Stimulated activated CD8-positive, alpha-beta memory T cell treated with anti-CD3 and anti-CD28 coated beads, Interleukin-7, amount 100 ng/mL, for 24 hours (primary cell): ENCODE measurements at places on chromosomes 2 and 18.

DNA sequence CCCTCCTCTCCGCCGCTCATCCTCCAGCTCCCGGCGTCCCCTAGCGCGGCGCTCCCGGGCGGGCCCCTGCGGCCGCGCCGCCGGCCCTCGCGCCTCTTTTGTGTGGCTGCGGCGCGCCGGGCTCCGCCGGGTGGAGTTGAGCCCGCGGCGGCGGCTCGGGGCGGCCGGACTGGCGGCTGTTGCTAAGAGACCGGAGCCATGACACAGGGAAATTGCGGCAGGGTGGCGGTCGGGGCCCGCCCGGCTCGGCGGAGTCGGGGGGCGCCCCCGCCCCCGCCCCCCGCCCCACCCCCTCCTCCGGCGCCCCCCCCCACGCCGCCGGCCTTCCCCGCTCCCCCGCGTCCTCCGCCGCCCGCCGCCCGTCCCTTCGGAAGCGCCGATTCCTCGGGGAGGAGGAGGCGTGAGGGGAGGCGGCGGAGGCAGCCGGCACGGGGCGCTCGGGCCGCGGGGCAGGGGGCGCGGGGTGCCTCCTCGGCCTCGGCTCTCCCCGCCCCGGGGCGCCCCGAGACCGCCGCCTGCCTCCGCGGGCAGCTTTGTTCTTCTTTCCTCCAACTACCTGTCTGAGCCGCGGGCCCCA, at the start of gene TMEM200C:
TSS of gene TMEM200C (minus strand) at position 224 of the 577 bp plus-strand sequence. CDS start 3,459 bp downstream, outside the sequence.
- DNase-seq: no peak

GRCh38 chr18:74950479-74950878, 258.5 kb downstream of the PTGR3 start:
- DNase-seq: no peak

DNA sequence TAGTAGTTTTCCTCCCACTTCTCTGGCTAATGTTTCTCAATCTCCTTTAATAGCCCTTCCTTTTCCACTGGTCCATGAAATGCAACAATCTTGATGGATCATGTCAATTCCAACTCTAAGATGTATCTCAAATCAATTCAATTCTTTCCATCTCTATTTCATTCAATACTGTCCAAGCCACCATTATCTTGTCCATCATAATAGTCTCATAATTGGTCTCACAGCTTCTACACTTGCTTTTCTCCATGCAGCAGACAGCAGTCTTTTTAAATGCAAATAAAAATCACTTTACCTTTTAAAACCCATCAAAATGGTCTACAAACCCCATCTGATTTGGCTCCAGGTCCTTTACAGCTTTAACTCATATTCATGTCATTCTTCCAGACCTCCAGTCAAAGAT, 226.6 kb downstream of the EPHA4 start:
- DNase-seq: no peak

- DNase-seq: no peak
These were observed 406.0 kb downstream of the TGIF1 start for GRCh38 chr18:3855966-3856365.

- DNase-seq: no peak
These were observed 136.4 kb downstream of the LRP2 start for GRCh38 chr2:169225906-169226305.

DNA sequence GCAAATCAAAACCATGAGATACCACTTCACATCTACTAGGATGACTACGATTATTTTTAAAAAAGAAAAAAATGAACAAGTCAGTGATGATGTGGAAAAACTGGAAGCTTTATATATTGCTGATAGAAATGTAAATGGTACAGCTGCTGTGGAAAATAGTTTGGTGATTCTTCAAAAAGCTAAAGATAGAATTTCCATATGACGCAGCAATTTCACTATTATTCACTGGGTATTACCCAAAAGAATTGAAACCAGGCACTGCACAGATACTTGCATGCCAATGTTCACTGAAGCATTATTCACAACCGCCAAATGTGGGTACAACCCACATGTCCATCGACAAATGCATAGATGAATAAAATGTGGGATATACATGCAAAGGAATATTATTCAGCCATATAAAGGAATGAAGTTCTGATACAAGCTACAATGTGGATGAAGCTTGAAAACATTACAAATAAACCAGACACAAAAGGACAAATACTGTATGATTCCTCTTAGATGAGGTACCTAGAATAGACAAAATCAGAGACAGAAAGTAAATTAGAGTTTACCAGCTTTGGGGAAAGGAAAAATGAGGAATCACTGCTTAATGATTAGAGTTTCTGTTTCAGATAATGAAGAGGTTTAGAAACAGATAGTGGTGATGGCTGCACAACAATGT, 11.1 kb downstream of the RTTN start:
- DNase-seq: no peak

DNA sequence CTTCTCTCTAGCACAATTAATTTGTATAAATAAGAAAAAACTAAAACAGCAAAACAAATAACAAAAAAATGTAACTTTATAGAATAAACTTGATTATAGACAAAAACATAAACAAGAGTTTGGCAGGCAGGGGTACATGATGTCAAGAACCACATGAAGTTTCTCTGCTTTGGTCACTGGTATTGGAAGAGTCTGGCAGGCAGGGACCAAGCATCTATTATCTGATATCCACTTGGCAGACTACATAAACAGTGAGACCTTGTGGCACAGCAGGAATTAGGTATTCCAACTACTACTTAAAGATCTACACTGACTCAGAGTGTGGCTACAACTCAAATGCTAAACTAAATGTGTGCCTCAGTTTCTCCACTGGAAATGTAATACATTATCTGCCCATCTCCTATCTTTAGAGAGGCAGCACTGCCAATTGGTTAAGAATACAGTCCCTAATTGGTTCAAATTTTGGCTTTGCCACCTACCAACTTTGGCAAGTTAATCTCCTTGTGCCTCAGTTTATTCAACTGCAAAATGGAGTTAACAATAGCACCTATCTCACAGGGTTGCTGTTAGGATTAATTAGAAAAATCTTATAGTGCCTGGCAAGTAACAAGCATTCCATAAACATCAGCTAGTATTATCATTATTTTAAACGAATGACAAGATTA, 2.7 kb downstream of the MAP4K3 start:
- no peak for DNase-seq
